ENCODE measurements at places on chromosomes 5 and 9.

- DNase-seq = no peak
These were observed 134.2 kb downstream of the MPDZ start for GRCh38 chr9:13145340-13145739.

DNA sequence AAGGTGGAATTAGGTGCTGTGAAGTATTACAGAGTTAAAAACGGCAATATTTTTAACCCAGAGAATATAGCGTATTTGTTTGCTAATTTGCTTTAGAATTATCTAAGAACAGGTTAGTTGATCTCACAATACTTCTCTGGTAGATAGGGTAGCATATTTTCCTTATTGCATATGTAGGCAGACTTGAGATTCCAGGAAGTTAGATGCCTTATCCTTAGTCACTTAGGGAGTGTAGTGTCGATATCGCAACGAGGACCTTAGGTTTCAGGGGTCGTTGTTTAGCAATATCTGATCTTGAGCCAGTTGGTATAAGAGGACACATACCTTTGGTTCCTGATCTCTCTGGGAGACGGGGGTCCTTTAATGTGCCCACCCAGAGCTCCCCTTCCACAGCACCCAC, 28.5 kb upstream of the IL6ST start:
- no peak for DNase-seq

GRCh38 chr5:150069672-150070627, 16.4 kb downstream of the CSF1R start:
- no peak for DNase-seq

- no peak for DNase-seq
These were observed 35.5 kb downstream of the GADD45G start for GRCh38 chr9:89640361-89640760.

GRCh38 chr9:96217294-96217707, 84.7 kb downstream of the HSD17B3 start:
- no peak for DNase-seq
